GM03348 (cell line): ENCODE measurements at places on chromosomes 1 and 21.

- no peak for DNase-seq
Observed at GRCh38 chr1:200423235-200423634, 13.4 kb upstream of the ZNF281 start.

DNA sequence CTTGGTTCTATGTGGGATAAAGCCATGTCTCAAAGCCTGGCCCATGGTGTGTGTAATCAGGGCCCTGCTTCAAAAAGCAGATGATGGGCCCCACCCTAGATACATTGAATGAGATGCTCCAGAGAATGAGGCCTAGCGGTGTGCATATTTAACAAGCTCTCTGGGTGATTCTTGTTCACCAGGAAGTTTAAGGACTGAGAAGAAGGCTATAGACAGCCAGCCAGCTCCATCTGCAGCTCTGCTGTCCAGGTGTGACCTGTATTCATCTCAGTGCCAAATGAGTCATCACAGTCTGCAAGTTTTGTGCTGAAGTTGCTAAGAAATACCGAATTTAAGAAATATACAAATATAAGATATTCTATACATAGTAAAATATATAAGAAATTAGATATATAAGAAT, 182.0 kb upstream of the RUNX1 start:
- DNase-seq, result no peak

GRCh38 chr1:11719313-11720032, 16.5 kb upstream of the AGTRAP start:
- DNase-seq, result peak; percentile 86

DNA sequence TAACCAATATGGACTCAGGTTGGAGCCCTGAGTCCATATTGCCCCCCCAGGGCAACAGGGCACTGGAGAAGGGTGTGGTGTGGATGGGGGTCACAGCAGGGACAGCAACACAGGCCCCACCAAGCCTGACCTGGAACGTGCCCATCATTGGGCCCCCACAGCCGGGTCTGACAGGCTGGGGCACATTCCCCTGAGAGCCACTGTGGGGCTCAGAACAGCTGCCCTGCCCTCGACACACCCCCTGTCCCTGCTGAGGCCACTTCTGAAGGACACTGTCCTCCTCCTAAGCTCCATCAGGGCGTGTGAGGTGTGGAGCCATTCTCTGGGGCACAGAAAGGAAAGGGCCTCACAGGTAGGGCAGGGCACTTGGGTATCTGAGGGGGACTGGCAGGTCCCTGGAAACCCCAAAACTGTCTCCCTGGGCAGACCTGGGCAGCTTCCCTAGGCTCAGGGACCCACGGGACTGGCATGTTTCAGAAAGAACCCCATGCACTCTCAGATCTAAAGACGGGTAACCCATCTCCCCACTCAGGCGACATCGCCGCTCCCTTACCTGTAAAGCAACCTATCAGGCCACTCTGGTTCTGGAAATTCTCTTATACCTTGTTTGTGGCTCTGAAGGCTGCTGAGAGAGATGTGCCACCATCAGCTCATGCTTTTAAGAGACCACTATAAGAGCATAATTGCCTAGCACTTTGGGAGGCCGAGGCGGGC, 95.5 kb downstream of the DMRTB1 start:
- no peak for DNase-seq

- peak; percentile 63 for DNase-seq
Observed at GRCh38 chr1:6440198-6441126, 15.9 kb downstream of the ESPN start.

GRCh38 chr21:40671716-40672115, 175.2 kb downstream of the DSCAM start:
- DNase-seq, result no peak

DNA sequence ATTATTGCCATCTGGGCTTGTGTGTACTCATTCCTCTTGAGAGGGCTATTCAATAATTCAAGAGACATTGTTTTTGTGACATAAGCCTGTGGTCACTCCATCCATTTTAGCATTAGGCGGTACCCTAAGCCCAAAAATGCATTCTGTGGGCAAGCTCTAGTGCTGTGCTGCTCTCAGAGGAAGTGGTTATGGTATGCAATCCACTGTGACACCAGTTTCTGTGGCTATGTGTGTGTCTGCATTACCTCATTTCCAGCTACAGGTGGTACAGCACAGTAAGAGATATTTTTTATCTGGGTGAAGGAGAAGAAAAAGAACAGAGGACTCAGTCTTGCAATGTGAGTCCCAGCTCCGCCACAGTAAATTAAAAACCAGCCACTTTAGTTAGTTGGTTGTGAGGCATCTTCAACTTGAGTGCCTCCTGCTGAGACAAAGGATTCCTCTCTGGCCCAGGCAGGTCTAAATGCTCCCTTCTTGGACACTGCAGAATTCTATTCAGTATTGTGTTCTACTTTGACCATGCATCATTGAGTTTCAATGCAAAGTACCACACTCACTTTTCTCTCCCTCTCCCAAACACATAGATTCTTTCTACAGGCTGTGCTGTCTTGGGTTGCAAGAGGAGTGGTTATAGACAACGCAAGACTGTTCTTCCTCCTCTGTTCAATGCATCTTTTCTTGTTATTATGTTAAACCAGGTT, 777.8 kb upstream of the BRINP3 start:
- DNase-seq, result no peak

DNA sequence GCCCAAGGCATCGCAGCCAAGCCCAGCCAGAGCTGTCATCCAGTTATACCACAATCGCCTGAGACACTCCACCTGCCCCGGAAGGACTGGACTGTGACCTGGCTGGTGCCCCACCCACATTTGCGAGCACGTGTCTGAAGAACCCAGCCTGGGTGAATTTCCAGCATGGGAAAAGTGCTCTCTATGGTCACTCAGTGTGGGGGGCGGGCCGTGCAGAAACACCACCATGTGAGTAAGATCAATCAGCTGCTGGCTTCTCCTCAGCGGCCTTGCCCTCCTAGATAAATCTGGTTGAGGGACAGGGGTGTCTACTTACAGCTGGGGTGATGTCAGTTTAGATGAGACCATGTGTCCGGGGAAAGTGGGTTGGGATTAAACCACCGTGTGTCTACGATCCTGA, 44.8 kb downstream of the URB1 start:
- DNase-seq, result no peak

DNA sequence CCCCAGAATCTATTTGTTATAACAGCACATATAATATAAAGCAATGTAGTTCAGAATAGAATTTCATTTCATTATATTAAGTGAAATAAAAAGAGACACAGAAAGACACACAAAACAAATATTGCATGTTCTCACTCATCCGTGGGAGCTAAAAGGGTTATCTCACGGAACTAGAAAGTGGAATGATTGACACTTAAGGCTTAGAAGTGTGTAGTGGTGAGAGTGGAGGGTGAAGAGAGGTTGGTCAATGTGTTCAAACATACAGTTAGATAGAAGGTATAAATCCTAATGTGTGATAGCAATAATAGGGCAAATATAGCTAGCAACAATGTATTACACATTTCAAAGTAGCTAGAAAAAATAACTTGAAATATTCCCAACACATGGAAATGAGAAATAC, 1001.7 kb upstream of the TMPRSS15 start:
- no peak for DNase-seq

- DNase-seq, result no peak
Observed at GRCh38 chr1:46333300-46334029, 7.1 kb upstream of the NSUN4 start.

DNA sequence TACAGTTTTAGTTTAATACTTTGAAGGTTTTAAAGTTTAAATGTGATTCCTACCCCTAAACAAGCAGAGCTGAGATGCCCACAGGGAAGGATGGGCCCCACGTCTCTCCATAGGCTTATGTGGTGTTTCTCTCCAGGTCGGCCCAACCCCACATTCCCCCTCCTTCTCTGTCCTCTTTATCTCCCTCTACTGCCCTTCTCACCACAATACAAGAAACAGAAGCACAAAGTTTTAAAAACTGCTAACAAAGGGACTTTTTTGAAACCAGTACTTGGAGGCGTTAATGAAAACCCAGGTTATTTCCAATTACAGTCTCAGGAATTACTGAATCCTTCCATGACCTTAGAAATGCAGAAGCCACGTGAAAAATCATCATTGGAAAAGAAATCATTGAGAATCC, 324.0 kb downstream of the NTNG1 start:
- no peak for DNase-seq

GRCh38 chr1:13725714-13726175, 25.8 kb downstream of the PRDM2 start:
- peak; percentile 56 for DNase-seq

- peak; percentile 18 for DNase-seq
Observed at GRCh38 chr1:113123737-113124136, 50.7 kb downstream of the LRIG2 start.

- DNase-seq, result peak; percentile 48
Observed at GRCh38 chr21:46110499-46111192, 12.7 kb downstream of the COL6A2 start.

- DNase-seq, result no peak
Observed at GRCh38 chr1:202580619-202581018, 129.6 kb downstream of the SYT2 start.

DNA sequence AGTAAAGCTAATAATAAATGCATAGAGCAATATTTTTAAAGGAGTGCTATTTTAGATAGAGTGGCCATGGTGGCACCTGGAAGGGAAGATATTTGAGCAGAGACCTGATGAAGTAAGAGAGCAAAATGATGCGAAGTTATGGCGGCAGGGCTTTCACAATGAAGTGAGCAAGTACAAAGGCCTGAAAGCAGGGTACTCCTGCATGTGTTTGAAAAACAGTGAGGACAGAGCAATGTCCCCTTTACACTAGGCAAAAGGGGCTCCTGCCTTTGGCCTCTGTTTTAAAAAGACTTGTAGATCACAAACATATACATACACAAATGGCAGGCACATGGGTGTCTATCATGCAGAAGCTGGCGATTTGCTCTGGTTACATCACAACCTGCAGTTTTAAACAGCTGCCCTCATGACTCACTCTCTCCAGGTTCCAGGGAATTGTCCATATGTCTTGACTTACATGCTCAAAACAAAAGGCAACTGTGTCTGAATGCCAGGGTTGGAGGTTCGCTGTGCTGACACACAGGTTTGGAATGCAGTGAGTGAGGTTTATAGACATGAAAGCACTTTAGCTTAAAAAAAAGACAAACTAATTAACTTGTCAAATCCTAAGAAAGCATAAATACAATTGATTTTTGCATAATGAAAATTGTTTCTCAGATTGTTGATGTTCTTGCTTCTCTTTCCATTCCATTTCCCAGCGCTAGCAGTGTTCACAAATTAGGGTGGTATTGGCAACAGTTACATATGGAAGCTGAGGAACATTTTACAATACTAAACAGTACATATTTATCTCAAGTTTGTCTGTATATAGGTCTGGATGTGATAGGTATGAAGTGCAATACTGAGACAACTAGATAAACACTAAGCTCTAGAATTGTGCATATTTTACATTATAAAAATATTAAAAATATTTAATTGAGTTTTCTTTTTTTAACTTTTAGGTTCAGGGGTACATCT, 313.9 kb downstream of the BARHL2 start:
- peak; percentile 35 for DNase-seq

DNA sequence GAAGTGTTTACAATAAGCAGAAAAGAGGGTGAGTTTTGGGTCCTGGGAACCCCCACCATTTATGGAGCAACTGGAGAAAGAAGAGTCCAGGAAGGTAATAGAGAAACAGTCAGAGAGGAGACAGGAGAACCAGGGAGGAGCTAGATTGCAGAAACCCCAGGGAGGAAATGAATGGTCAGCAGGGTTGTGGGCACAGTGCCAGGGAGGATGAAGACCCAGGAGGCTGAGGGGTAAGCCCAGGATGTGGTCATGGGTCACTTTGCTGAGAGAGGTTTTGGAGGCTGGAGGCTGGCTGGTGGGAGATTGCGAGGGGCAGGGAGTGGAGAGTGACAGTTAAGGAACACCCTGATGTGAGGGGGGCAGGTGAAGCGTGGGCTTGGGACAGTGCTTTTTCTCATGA, 169.9 kb upstream of the CSF3R start:
- DNase-seq, result no peak

- DNase-seq, result peak; percentile 80
Observed at GRCh38 chr1:21069549-21069948, 107.1 kb downstream of the EIF4G3 start.

GRCh38 chr1:174023440-174023839, 1.3 kb upstream of the RC3H1 start:
- DNase-seq, result no peak

DNA sequence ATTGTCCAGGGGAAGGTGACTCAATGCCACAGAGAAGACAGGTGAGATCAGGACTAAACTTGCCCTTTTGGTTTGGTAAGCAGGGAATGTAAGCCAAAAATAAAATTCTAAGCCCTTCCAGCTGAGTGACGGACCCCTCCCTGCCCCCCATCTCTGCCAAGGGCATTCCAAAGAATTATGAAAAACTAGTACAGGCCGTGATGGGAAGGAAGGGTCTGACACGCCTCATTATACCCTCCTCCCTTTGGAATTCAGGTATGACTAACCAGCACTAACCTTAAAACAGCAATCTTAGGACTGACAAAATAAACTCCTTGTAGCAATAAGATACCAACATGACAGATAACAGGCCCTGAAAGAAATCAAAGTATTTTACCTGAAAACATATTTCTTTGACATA, 99.6 kb downstream of the GABPA start:
- no peak for DNase-seq

- no peak for DNase-seq
Observed at GRCh38 chr1:14808768-14809167, 210.3 kb downstream of the KAZN start.

DNA sequence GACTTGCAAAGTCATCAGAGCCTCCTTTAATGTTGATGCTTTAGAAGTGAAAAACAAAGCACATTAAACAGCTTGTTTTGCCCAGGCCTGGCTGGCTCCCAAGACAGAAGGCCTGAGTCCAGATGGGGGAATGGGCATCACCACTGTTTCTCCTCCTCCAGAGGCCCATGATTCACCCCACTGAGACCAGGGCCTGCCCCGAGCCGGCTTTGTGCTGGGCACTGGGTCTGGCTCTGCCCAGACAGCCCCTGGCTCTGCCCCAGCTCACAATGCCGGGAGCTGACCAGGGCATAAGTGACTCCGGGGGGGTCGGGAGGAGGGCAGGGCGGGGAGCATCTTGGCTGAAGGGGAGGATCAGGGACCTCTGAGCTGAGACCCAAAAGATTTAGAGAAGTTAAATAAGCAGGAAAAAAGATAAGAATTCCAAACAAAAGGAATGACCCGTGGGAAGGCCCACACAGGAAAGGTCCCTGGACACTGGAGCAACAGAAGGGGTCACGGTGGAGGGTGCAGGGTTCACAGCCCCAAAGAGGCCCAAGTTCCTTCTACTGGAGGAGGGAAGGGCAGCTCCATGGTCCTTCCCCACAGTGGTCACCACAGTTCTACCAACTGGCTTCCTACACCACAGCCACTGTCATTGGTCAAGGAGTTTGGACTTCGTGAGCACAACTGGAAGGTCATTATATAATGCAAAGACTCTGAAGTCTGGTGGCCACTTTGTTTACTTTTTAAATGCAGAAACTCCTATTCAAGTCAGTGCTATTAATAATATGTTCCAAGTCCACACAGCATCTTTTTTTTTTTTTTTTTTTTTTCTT, 5.5 kb downstream of the C2CD2 start:
- DNase-seq, result peak; percentile 72
